ENCODE measurements at places on chromosomes 12 and 14.

GRCh38 chr12:66409195-66409871 is 107.0 kb downstream of the HELB start:
- no peak for DNase-seq

DNA sequence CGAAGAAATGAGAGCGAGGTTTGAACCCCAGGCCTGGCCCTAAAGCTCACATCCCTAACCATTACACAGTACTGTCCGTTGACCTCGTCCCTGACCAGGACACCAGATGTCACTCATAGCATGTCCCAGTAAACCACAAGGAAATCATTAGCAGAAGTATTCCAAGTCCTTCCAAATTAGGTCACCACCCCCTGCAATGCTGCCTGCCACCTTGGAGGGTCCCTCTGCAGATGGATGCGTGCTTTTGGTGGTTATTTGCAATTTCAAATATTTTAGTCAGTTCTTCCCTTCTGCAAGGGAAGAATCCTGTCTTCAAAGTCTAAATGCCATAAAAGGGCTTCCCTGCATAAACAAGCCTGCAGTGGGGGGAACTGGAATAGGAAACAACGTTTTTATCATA is 71.3 kb downstream of the CLMN start:
- DNase-seq = no peak

DNA sequence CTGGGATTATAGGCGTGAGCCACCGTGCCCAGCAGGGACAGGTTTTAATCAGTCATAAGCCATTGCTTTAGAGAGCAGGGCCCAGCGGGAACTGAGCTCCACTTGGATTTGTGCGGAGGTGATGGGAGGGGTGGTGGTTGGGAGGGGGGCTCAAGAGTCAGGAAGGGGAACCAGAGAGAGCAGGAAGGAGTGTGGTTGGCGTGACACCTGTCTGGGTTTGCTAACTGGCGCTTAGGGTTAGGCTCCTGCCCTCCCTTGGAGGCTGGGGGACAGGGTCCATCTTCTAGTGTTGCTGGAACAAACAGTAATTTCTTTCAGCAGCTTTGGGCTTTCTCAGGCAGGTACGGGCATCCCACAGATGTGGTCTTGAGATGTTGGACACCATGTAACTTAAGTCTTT is 7.5 kb upstream of the ALDH2 start:
- no peak for DNase-seq

- no peak for DNase-seq
These were observed 77.7 kb downstream of the PTPN11 start for GRCh38 chr12:112496496-112496895.

GRCh38 chr12:64528616-64529015 is 76.7 kb downstream of the TBK1 start:
- no peak for DNase-seq

DNA sequence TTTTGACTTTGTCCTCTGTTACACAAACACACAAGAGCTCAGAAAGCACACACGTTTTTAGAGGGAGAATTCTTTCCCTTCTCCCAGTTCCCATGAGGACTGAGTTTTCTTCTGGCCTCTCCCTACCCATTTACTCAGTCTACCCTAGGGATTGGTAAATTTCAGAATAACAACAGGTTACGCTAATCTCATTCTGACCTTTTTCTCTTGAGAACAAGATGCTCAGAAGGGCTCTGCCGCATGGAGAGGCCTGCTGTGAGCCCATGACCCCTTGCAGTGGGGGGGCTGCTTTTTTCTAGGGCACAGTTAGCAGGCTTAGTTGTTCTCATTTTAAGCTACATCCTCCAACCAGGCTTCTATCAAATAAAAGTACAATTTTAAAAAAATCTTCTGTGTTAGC is 69.5 kb downstream of the GPR135 start:
- no peak for DNase-seq

DNA sequence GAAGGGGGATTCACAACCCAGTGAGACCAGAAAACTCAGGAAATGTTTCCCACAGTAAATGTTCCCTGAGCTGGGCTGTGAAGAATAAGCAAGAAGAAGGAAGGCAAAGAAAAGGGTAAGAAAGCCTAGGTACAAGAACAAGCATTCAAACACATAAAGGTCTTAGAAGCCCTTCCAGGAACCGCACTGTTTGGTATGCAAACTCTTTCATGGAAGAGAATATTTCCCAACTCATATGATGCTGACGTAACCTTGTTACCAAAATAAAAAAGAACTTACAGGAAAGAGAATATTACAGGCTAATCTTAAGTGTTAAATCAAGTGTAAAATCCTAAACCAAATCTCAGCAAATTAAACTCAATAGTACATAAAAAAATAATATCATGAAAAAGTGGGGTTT is 23.6 kb downstream of the MED6 start:
- DNase-seq = no peak

- no peak for DNase-seq
These were observed 6.5 kb upstream of the WASHC4 start for GRCh38 chr12:105100998-105101397.

DNA sequence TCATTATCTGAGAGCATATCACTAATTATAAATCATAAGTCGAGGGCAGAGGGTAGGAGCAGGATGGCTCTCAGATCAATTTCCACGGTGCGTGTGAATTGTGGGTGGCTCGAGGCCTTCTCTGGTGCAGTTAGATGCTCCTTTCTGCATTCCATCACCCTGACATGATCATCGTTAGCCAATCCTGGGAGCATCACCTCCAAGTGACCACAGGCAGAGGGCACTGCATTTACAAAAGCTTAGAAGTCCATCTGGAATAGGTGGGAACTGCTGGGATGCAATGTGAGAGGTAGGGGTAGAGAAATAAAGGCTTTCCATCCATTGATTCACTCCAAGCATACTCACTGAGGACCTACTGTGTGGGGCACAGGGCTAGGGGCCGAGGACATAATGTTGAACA is 538.2 kb upstream of the TBX3 start:
- no peak for DNase-seq

GRCh38 chr12:71410844-71411243 is 28.8 kb upstream of the LGR5 start:
- DNase-seq = no peak

GRCh38 chr12:63440048-63440447 is 228.2 kb downstream of the DPY19L2 start:
- DNase-seq = no peak

DNA sequence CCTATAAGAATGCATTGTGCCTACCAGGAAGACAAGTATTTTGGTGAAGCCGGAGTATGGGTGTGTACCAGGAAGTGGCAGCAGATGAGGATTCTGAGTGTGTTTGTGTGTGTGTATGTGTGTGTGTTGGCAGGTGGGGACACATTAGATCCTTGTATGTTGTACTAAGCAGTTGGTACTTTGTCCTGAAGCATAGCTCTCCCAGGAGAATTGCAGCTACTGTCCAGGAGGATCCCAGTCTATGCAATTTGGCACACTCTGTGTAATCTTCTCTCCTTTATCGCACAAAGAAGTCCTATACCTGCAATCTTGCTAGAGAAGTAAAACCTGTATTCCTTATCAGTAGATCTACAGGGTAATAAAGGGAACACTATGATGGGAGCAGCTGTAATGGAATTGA is 276.5 kb downstream of the PAWR start:
- no peak for DNase-seq

GRCh38 chr12:94012071-94012470 is 136.3 kb upstream of the PLXNC1 start:
- DNase-seq = no peak

GRCh38 chr12:58925111-58925611 is 4.9 kb upstream of the LRIG3 start:
- no peak for DNase-seq

DNA sequence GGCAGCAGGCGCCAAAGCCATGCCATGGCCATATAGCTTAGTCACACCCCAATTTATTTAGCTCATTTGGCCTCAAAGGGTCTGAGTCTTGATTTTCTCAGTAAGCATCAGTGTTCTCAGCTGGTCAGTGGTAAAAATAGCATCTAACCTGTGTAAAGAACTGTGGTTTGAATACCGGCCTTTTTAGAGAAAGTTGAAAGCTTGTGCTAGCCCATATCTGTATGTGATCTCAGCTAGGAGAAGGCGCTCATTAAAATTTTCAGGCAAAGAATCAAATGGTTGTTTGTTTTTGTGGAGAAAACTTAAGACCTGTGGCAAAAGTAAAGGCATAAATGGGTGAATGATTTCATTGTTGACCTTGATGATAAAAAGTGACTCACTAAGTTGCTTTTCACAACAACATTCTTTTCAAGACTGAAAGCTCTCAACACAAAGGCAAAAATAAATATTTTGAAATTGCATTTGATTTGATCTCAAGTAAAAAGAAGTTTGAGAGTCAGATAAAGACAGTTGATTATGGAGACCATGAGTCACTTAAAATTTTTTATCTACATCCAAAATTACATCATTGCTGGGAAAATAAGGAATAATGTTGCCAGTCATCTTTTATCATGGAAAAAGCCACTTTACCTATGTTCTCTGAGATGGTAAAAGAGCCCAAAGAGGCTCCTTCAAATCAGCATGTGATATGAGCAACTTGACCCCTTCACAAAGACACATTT is 128.5 kb upstream of the RGS6 start:
- DNase-seq = no peak

GRCh38 chr14:96117101-96117897 is 78.1 kb downstream of the C14orf132 start:
- no peak for DNase-seq

DNA sequence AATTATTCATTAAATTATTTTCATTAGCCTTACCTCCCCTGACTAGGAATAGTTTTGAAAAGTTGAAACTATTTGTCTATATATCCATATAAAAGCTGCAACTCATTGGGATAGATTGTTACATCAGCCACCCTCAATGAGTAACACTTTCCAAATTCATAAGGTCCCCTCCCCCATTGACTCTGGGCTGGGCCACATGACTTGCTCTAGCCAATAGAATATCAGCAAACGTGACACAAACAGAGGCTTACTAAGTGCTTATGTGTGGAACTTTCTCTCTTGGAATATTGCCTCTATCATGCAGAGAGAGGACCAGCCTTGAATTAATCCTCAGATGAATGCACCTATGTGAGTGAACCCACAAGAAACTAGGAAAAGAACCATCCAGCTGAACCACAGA is 213.7 kb downstream of the CCDC59 start:
- DNase-seq = no peak

DNA sequence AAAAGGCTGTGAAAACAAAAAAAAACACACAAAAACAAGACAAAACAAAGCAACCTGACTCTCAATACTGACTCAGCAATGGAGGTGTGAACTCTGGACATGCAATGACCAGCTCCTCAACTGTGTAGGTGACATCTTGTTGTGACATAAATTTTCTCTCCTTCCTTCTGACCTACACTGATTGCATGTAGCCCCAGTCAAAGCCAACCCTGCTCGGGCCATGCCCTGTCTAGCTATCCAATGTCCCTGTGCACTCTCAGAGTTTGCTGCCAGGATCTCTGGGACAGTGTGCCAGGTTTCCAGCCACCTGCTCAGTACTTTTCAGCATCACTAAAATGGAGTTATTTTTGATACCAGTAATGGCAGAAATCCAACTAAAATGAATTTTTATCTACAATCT is 18.9 kb upstream of the CRACR2A start:
- DNase-seq = no peak

GRCh38 chr12:66678338-66679275 is at the start of gene GRIP1:
GRIP1 (minus strand) TSS chr12:66679076; CDS start chr12:66678904, 172 bp downstream.
- DNase-seq = no peak

GRCh38 chr14:37138898-37139297 is 33.5 kb downstream of the SLC25A21 start:
- DNase-seq = no peak

DNA sequence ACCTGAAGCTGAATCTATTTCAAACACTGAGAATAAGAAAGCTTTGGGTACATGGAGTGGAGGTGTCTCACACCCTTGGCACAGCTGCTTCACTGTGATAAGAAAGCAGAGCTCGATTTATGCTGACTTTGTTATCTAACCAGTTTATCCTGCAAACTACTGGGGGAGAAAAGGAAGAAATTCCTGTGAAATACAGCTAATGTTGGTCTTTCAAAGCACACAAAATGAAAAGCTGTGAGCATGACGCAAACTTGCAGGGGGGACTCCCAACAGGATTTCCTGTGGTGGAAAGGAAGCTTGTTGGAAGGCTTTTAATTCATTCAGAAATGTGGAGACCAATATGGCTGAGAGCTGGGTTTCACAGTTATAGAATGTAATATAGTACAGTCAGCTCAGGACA is 53.4 kb downstream of the SRGAP1 start:
- no peak for DNase-seq

DNA sequence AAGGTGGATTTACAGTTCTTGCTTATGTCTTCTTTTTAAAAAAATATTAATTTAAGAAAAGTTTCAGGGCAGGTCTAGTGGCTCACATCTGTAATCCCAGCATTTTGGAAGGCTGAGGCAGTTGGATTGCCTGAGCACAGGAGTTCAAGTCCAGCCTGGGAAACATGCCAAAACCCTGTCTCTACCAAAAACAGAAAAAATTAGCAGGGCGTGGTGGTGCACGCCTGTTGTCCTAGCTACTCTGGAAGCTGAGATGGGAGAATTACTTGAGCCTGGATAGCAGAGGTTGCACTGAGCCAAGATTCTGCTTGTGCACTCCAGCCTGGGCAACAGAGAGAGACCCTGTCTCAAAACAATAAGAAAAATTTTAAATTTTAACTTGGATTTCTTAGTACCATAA is 5.4 kb upstream of the TAS2R46 start:
- no peak for DNase-seq

DNA sequence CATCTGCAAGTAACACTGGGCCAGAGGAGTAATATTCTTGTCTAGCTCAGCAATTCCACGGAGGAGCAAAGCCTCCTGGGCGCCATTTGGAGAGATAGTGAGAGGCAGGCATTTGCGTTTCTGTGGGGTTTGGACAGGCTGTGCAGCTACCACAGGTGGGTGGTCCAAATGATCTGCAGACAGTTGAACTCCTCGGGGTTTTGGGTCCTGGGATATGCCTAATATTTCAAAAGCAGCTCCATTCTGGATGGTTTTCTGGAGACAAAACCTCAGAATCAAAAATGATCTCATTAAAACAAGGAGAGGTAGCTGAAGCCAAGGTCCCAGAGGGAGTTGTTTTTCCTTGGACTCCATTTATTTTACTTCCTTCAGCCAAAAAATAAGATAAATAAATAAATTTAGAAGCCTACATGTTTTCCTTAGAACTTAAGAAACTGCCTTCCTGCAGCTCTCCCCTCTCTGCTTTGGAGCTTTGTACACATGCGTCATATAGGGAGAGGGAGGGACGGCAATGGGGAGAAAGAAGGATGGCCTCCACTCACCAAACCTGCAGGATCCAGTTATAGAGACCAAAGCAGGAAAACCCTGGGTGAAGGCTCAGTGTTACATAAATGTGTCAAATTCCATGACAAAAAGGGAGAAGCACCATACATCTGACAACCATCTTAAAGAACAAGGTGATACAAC is 227.3 kb upstream of the DAAM1 start:
- no peak for DNase-seq
